ENCODE measurements at places on chromosomes 2 and 18.

- no peak for DNase-seq
These were observed 85.7 kb downstream of the COPS8 start for GRCh38 chr2:237171396-237171795.

- DNase-seq = no peak
These were observed 157.0 kb upstream of the ACAA2 start for GRCh38 chr18:49970319-49970718.

DNA sequence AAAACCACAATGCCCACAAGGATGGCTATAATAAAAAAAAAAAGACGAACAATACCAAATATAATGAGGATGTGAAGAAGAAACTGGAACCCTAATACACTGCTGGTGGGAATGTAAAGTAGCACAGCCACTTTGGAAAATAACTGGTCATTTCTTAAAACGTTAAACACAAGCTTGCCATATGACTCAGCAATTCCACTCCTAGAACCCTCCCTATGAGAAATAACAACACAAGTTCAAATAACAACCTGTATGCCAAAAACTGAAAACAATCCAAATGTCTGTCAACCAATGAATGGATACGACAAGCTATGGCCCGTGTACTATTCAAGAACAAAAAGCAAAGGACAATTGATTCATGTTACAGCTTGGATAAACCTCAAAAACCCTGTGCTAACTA is 7.0 kb upstream of the ALPK2 start:
- DNase-seq = no peak

DNA sequence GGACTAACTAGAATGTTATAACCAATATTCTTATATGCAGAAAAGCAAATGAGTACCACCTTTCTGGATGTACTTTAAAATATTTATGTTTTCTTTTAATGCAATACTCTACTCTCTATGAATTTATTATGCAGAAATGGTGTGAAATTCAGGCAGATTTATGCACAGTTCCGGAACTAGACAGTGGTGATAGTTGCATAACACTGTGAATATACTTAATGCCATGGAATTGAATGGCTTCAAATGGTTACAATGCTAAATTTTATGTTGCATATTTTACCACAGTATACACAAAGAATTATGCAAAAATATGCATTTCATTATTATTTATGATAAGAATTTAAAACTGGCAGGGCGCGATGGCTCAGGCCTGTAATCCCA is 287.8 kb upstream of the FN1 start:
- no peak for DNase-seq

- no peak for DNase-seq
These were observed 277.9 kb downstream of the MBD2 start for GRCh38 chr18:53946594-53946993.
